Femur (tissue), 1 donor: ENCODE measurements at places on chromosomes 13 and 19.

- DNase-seq = no peak
These were observed 134.7 kb downstream of the POU4F1 start for GRCh38 chr13:78468621-78469020.

GRCh38 chr19:43534305-43534815, 1.4 kb downstream of the ZNF575 start:
- DNase-seq = no peak

DNA sequence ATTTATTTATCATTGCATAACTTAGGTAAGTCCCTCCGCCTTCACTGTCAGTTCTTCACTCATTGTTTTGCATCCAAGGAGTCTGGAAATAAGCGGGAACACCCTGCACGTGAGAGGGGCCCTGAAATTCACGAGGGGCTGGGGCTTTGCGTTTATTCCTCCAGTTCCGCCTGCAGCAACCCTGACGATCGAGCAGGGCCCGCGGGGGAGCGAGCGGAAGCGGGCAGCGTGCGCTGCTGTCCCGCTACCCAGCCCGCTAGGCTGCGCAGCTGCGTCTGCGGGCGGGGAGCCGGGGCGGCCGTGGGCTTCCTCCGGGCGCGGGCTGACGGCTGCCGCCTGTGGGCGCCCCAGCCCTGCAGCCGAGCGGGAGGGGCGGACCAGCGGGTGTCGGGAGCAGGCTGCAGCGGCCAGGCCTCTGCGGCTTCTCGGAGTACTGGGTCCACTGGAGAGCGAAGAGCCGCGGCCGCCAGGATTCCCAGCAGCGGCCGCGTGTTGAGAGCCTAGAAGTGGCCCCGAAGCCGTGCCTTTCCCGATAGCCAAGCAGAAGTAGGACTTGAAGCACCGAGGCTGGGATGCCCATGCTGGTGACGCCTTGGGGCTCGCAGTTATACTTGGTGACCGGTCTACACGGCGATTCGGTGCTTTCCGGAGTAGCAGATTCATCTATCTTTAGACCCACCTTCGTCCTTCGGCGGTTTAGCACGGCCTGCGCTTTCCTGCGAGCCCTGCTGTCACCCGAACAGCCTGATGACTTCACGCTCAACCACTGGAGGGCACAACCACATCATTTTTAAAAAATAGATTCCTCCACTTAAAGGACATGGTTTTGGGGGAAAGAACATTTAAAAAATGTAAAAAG, 32.9 kb upstream of the SACS start:
- DNase-seq = peak; percentile 82

GRCh38 chr13:36772853-36773252, 46.2 kb upstream of the RFXAP start:
- no peak for DNase-seq

GRCh38 chr13:75347457-75347856, 134.5 kb downstream of the TBC1D4 start:
- no peak for DNase-seq

DNA sequence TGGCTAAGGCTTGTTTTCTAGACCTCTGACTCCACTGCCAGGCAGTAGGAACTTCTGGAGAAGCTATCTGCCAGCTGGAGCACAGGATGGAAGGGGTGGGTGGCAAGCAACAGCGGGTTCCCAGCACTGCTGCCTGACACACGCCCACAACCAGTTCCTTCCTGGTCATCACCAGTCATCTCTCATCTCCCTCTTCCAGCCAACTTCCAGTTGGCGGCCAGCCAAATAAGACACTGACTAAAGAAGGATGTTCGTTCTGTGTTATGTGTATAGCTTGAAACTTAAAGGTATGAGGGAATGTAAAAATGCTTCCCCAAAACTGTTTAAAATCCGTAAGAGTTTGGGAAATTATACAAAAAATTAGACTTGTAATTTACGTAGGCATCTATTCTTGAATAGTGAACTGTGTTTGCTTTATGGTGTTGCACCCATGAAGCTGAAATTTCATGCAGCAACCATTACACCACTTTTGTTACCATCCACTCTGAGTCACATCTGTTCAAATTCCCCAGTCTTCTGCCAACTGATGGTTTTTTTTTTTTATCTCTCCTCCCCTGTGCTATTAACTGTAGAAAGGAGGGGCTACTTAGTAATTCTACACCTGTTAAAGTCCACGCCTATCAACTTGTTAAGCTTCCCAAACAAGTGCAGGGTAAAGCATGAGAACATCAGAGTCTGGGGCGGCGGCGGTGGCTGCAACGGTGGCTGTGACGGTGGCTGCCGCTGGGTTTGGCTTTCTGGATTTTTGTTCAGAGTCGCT, 86.2 kb upstream of the FRY start:
- DNase-seq = peak; percentile 77

DNA sequence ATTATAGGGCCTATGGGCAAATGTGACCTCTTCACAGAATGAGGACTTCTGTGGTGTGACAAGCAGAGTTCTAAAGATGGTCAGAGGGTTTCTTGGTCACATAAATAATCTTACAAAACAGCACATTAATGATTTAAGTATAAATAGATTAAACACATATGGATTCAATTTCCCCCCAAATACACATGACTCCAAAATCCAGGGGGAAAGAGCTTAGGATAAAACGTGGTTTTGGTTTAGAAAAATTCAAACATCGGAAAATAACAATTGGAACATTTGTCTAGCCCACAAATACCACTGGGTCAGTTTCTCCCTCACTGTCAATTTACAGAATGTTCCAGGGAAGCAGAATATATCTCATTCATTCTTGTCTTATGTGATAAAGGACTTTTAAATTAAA, 283.1 kb downstream of the COG6 start:
- no peak for DNase-seq

GRCh38 chr13:96925916-96926628, 68.2 kb downstream of the OXGR1 start:
- no peak for DNase-seq

GRCh38 chr19:13505761-13506470, 363 bp downstream of the CACNA1A start:
- DNase-seq = no peak

DNA sequence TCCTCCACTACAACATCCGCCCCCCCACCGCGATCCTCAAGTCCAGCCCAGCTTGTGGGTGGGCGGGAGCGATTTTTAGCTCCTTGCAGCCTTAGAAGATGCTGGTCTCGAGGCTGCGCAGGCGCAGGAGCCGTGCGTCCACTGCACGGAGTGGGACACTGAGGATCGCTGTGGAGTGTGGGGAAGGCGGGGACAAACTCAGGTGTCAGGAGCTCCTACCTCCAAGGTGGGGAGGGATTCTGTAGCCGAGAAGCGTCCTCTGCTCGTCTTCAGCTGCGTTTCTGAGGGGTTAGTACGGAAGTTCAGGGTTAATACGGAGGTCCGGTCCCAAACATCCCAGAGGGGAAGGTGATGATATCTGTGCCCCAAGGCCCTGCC, at the start of gene RTBDN:
Gene RTBDN, minus strand, starts transcription at position 14 of the 378 bp plus-strand sequence. CDS start 4,600 bp downstream, outside the sequence.
- no peak for DNase-seq

DNA sequence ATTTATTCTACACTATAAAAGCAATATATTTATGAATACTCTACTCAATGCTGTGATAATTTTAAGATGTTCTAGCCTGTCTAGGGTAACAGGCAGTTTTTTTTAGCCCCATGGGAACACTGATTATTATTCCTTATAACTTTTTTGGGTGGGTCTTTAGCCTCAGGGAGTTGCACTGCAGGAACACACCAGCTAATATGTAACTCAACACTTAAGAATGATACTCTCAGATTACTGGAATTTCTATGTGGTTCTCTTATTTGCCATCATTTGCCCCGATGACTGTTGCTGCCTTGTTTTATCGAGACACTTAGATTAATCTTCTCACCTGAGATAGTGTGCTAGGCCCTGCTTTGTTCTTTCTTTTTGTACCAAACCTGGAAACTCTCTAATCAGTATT, 396.9 kb upstream of the SLITRK1 start:
- DNase-seq = no peak

GRCh38 chr13:49806126-49806536, 13.6 kb upstream of the KPNA3 start:
- DNase-seq = no peak

GRCh38 chr13:70814684-70815083, 706.4 kb upstream of the KLHL1 start:
- no peak for DNase-seq

- peak; percentile 69 for DNase-seq
These were observed 15.2 kb downstream of the PLEKHF1 start for GRCh38 chr19:29680447-29680846.

DNA sequence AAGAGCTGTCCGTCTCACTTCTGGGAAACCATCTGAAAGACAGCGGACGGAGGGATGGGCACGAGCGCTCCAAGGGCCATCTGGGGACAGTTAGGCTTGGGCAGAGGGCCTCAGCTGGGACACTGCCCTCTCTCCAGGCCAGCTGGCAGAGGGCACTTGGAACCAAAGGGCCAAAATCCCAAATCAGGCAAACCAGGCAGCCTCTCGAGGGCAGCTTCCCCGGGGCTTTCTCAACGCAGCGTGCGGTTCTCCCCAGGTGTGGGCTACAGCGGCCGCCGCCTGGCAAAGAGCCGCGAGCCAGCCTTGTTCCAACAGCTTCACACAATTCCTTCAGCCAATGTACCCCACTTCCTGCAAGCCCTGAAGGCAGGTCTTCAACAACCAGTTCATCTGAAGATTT, 5.0 kb downstream of the MLLT1 start:
- no peak for DNase-seq

DNA sequence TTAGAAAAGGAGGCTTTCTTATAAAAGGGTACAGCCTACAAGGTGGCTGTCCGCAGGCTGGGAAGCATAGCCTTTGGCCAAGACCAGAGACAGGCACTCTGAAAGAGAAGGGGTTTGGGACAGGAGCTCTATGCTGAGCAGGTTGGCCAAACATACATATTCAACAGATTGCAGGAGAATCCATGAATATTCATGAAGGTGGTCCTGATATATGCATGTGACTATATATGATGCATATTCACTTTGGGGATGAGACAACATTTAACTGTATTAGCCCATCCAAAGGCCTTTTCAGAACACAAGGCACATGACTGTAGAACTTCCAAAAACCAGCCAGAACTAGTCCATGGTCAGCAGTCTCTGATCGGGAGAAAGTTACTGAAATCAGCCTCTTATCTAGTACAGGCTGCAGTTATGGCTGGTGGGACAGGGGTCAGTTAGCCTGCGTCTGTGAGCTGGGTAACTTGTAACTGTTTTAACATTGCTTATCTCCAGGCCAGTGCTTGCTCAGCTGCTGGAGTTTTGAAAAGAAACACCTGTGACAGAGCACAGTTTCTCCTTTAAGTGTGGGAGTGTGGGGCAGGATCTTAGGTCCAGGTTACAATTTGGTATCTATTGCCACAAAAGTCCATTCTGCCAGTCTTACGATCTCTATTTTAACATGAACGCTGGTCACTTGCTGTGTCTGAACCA, 924.2 kb downstream of the UQCRFS1 start:
- no peak for DNase-seq
